ENCODE measurements at places on chromosomes 3 and 15.
A peak's percentile ranks its signal among the peaks of the same experiment; 100 is the strongest.

GRCh38 chr3:131708241-131708640 lies 205.5 kb upstream of the MRPL3 start:
- DNase-seq, result no peak

- DNase-seq, result no peak
Observed at GRCh38 chr3:129039271-129040038, 21.1 kb upstream of the GP9 start.

GRCh38 chr3:34842706-34843480 lies 796.4 kb upstream of the ARPP21 start:
- DNase-seq, result no peak

DNA sequence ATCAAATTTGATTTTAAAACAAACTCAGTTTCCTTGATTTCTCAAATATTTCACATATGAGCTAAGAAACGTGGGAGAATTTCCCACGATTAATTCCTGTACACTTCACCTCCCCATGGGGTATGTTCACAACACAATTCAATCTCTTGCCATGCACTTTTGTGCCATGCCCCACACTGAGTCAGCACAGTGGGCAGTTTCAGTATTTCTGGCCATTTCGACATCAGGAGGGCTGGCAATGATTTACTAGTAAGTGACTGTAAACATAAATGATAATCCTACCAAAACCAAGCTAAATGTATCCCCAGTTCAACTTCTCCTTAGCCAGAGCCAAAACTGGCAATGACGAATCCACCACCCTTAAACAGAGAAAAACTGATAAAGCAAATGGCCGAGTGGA lies 293.6 kb downstream of the FGF12 start:
- DNase-seq, result no peak

- DNase-seq, result no peak
Observed at GRCh38 chr15:80246425-80246894, 5.6 kb downstream of the CTXND1 start.

DNA sequence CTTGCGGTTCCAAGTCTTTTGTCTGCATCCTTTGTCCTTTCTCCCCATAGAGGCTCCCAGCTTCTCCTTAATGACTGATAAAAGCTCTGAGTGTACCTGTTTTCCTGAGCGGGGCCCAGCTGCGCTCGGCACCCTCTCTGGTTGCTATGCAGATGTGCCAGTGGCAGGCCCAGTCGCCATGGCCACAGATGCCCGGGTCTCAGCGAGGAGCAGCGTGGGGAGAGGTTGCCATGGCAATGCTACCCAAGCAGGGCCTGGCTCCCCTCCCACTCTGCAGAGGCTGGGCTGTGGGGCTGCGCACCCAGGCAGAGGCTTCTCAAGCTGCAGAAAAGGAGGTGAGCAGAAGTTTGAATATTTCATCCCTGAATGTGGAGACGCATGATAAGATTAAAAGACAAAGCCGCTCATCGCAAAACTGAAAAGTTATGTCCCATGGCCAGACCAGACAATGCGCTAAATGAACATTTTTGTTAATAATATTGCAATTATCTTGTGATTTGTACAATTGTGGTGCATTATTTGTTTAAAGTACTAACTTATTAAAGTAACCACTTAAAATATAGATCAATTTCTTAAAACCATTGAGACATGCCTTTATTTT lies 66.1 kb downstream of the TPRA1 start:
- DNase-seq, result no peak

DNA sequence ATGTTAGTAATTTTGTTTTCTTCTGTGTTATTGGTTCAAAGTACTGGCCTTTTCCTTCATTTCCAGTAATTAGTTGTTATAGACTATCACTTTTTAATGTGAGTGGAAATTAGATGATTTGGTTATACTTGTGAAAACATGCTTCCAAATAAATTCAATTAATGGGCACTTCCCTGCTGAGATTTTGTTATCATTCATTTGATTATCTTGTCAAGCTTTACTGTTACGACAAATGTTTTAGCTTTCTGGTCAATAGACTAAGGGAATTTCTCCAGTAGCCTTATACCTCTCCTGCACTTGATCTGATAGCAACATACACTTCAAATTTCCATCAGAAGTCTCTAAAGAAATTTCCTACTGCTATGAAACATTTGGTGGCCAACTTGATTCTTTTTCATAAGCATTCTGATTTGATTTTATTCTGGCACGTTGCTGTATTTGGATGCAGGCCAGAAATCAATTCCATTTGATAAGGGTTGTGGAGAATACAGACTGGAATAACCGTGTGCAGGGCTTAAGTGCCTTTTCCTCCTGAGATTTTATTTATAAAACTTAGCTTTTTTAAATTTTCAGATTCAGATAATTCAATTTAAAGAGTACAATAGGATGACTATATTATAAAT lies 573.8 kb upstream of the NAALADL2 start:
- DNase-seq, result no peak

GRCh38 chr3:155995525-155996370 lies 124.6 kb upstream of the KCNAB1 start:
- peak; percentile 41 for DNase-seq

DNA sequence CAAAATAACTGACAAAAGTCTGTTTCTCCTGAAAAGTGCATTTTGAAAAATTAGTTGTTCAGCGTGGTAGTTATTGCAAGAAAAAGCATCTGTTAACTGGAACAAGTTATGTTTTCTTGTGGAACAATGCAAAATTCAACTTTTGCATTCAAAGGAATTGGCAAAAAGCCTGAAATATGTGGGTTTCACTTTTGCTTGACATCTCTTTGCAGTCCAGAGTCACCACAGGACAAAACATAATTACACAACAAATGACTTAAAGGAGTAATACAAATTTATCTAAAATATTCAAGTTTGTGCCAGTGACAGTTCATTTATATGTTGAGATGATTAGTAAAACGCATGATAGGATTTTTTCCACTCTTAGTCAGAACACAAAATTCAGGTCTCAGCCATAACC lies 96.3 kb upstream of the P2RY1 start:
- DNase-seq, result peak; percentile 61

DNA sequence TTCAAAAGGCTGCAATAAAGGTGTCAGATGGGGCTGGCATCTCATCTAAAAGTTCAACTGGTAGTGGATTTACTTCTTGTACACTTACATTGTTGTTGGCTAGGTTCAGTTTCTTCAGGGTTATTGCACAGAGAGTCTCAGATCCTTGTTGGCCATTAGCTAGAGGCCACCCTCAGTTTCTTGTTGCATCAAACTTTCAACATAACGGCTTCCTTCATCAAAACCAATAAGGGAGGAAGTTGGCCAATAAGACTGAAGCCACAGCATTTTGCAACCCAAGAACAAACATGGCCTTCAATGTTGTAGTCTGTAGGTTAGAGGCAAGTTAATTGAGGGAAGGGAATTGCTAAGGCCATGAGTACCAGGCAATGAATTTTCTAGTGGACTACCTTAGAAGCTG lies 218.0 kb downstream of the ZBBX start:
- DNase-seq, result peak; percentile 24

- DNase-seq, result no peak
Observed at GRCh38 chr15:27681038-27681437, 418.1 kb downstream of the OCA2 start.

GRCh38 chr3:127814325-127814781 lies 8.0 kb downstream of the MGLL start:
- no peak for DNase-seq

DNA sequence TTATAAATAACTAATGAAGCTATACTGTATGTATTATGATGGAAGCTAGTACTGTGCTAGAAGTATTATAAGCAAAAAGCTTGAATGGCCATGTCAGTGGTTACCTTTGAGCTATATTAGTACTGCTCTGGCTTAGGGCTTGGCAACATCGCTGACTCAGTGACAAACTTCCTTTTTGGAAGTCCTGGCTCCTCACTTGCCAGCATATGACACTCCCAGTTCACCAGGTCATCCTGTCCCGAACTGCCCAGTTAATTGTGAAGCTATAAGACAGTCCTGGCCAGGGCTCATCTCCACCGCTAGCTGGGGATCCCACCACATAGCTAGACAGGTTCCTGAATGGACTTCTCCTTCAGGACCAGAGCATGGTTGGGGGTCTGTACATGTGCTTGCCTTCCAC lies 31.9 kb downstream of the RAB8B start:
- peak; percentile 82 for DNase-seq

- DNase-seq, result no peak
Observed at GRCh38 chr3:171390051-171390941, 69.9 kb downstream of the TNIK start.

DNA sequence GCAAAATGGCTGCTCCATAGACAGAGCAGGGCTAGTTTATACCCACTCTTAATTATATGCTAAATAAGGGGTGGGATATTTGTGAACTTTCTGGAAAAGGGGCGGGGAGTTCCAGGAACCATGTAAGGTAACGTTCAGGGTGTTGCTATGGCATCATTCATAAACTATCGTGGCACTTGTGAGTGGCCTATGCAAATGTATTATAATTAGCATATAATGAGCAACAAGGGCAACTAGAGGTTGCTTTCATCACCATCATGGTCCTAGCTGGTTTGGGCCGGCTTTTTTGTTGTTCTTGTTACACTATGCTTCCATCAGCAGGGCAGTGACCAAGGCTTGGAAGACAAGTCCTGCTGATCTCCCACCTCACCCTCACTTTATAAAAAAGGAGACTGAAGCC lies 43.2 kb upstream of the FGD5 start:
- DNase-seq, result no peak

- DNase-seq, result no peak
Observed at GRCh38 chr15:97014001-97014400, 683.5 kb downstream of the NR2F2 start.

DNA sequence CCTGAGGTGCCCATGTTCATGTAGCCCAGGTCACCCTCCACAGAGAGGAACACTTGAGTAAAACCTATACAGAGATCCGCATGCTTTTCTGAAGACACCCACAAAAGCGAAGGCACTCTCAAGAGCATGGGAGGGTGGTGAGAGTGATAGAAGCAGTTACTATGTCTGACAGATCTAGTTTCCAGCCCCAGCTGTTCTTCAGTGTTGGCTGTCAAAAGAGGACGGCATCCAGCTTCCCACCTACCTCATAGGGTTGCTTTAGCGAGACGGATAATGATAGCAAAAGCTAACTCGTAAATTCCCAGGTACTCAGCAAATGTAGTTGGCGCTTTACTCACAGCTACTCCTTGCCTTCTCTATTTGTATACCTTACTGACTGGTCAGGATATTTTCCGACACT lies 3.0 kb upstream of the MEX3B start:
- no peak for DNase-seq

Measured in suppressor macrophage treated with lipopolysaccharide for 1 hour (primary cell).